ENCODE measurements at places on chromosomes 6 and 20.
A peak's percentile ranks its signal among the peaks of the same experiment; 100 is the strongest.

DNA sequence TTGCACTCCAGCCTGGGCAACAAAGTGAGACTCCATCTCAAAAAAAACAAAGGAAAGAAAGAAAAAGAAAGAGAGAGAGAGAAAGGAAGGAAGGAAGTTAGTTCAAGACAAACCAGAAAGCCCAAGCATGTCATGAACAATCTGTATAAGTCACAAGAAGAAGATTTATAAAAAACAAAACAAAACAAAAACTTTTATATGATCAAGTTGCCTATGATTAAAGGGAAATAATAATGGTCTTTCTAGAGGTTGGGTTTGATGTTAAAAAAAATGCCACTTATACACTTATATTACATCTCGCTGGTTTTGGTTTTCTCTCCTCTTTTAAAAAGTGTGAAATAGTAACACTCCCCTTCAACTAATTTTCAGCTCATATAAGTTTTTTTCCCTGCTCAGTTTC, 146.2 kb upstream of the CARMIL1 start:
- ATAC-seq: no peak

DNA sequence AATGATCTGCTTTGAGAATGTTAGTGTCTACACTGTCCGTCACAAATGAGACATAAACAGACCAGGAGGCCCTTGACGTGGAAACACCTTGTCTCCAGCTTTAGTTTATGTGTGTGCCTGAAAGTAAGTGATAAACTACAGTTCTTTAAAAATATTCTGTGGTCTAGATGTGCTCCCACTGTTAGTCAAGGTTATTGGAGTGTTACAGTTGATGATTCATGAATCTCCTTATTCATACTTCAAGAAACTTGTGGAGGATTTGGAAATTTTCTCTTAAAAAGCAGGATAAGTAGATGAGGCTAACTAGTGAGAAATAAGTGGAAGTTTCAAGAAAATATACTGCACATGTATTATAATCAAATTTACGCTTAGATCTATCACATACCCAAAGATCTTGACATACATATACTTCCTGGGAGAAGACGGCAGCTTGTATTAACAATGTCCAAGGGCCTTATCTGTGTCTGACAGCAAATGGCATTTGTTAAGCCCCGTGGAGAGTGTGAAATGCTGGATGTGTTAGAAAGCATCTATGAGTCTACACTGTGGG, 90.5 kb upstream of the MBOAT1 start:
- ATAC-seq: no peak

DNA sequence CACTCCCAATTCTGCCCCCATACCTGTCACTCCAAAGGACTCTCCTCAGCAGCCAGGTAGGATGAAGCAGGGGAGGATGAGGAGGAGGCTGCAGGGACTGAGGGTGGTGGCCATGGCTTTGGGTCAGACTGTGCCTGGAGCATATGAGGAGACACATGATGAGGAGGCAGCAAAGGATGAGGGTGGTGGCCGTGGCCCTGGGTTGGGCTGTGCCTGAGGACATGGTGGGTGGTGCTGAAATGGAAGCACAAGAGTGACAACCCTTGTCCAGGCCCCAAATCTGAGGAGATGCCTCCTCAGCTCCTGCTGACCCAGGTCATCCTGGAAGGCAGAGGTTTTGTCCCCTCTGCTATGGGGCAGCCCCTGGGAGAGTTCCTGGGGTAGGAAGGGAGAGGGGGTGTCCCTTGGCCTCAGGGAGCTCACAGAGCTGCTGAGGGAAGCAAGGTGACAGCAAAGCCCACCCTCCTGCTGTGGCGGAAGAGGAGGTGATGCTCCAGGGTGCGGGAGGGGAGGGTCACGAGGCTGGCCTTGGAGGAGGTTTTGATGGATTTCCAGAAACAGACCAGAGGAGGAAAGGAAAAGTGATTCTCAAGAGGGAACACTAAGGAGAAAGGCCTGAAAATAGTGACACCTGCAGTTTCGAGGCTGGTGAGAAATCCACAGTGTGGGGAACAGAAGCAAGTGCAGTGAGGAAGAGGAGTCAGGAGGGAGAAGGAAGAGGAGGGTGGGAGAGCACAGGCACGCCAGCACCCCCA, 4.6 kb downstream of the RAET1G start:
- no peak for ATAC-seq

- peak; percentile 35 for ATAC-seq
These were observed 46.6 kb downstream of the DUSP22 start for GRCh38 chr6:338815-339262.

Data from activated T-helper 17 cell treated with anti-CD3 and anti-CD28 coated beads, Interleukin-2, amount 50 U/mL, for 72 hours (primary cell).